Activated T-helper 1 cell treated with Interleukin-2 at 50 U/mL for 16 hours (primary cell): ENCODE measurements at places on chromosomes 7 and 10.
A peak's percentile ranks its signal among the peaks of the same experiment; 100 is the strongest.

DNA sequence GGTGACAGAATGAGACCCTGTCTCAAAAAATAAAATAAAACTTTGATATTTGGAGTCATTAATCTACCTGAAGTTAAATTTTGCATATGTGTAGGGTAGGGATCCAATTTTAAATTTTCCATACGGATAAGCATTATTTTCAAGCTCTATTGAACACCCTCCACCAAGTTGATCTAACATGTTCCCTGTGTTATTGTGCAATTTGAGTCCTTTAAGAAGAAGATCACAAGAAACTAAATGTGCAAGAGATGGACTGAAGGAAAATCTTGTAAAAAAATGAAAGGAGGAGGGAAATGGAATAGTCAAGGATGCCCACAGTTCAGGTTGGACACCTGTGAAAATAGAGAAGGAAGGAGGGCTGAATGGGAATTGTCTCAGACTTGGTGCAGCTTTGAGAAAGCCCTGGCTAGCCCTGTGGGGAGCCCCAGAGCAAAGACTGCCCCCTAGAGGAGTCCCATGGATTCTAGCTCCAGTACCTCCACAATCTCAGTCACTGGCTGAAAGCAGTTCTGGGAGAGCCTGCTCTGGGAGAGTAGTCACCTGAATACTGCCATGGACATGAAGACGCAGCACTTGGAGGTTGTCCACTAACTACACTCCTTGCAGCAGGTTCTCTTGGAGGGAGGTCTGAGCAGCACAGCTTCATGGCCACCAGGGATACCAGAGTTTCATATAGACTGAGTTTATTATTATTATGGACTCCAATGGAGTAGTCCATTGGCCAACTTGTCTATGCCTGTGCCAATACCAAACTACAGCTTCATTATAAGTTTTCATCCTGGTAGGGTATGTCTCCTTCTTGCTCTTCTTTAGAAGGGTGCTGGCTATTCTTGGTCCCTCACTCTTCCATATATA, 5.7 kb upstream of the TIAL1 start:
- no peak for DNase-seq

DNA sequence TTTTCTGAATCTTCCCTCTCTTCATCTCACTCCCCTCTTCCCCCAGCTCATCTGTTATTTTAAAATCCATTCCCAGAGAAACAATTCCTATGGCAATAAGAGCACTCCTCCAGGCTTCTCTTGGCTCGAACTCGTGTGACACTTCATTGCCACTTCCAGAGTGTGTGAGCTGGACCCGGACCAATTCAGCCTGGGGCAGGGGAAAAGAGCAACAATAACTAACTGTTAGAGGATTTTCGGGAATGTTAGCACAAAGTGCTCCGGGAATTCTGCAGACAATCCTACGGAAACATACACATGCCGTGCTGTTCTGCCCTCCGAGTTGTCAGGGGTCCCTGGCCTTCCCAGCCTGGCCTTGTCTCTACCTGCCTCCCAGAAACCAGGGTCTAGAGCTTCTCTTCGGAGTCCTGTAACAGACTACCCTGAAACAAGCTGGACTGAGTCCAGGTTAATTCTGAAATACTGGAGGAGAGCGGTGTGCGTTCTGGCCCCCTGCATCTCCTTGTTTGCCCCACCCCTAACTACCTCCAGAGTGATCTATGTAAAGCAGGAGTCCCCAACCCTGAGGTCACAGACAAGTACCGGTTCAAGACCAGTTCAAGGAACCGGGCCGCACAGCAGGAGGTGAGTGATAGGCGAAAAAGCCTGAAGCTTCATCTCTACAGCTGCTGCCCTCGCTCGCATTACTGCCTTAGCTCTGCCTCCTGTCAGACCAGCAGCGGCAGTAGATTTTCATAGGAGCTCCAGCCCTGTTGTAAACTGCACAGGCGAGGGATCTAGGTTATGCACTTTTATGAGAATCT, 11.3 kb downstream of the COL26A1 start:
- DNase-seq = no peak

GRCh38 chr7:159329818-159330378, 185.2 kb upstream of the VIPR2 start:
- DNase-seq = no peak

DNA sequence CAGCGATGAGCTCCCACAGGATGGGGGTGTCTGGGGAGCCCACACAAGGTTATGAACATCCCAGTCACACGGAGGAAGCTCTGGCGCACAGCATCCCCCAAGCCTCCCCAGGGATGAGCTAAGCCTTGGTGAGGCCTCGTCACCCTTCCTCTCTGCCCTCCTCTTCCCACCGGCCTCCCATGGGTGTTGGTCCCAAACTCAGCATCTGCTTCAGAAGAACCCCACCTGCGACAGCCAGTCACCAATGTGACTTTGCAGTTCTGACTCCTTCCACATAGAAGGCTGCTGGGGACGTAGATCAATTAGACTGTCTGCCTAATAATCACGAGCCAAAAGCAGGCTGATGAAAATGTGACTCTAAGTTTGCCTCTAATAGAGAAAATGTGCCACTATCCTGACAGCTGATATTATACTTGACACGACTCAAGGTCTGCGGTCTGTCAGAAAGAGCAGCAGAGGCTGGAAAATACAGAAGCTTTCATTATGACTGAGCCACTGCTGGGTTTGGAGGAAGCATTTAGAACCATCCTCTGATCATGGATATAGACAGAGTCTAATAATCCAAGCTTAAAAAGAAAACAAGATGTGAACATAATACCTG, 116.0 kb upstream of the PFKP start:
- no peak for DNase-seq

DNA sequence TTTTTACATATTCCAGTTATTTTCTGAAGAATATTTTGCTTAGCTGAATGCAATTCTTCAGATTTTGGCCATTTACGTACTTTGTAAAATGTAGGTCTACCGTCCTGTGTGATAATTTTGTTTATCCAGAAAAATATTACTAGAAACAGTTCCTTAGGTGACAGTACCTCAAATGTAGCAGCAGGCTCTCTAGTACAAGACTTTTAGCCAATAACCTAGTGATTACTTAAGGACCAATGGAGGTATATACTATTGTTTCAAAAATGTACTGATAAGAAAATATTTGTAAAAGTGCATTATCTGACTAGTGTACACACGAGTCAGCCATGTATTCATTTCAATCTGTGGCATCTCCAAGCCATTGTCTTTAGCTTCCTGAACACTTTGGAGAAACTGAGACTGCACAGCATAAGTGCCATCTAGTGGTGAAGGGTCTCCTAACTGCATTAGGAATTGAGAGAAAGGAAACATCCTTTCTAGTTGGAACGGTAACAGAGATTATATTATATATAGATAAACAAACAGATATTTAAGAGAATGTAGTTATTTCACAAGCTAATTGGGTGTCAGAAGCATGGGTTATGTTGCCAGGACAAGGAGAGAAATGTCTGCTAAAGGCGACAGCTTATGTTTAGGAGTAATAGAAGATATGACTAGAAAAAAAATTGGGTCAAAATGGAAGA, 23.7 kb downstream of the RTKN2 start:
- DNase-seq = peak; percentile 8

- DNase-seq = no peak
Measured at GRCh38 chr10:47253651-47254375, 46.2 kb upstream of the GDF10 start.

- no peak for DNase-seq
Measured at GRCh38 chr7:360454-361100, 70.6 kb downstream of the FOXL3 start.

GRCh38 chr7:87032604-87033339, 26.7 kb downstream of the ELAPOR2 start:
- no peak for DNase-seq

GRCh38 chr10:63921908-63922467, 400.8 kb downstream of the REEP3 start:
- no peak for DNase-seq

- DNase-seq = no peak
Measured at GRCh38 chr10:58755677-58756076, 243.0 kb downstream of the BICC1 start.

GRCh38 chr10:130924138-130924819, 387.2 kb downstream of the TCERG1L start:
- DNase-seq = no peak

- DNase-seq = no peak
Measured at GRCh38 chr7:39810710-39811109, 139.3 kb upstream of the CDK13 start.

GRCh38 chr7:96238474-96238873, 83.4 kb downstream of the SLC25A13 start:
- DNase-seq = no peak

DNA sequence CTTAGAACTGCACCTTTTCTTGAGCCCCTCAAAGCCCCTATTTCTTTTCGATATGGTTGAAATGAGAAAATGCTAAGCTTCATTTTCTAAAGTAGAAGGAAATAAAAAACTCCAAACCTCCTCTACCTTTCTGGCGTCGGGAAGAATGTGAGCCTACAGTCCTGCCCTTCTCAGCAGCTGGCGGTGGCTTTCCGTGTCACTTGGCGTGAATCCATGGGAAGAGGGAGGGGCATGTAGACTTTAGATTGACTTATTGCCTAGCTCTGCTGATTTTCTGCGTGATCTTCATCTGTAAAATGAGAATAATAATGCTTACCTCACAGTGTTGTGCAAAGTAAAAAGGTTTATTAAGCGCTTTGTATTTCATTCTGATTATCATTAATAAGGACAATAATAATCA, 35.0 kb downstream of the PRR15 start:
- DNase-seq = no peak

DNA sequence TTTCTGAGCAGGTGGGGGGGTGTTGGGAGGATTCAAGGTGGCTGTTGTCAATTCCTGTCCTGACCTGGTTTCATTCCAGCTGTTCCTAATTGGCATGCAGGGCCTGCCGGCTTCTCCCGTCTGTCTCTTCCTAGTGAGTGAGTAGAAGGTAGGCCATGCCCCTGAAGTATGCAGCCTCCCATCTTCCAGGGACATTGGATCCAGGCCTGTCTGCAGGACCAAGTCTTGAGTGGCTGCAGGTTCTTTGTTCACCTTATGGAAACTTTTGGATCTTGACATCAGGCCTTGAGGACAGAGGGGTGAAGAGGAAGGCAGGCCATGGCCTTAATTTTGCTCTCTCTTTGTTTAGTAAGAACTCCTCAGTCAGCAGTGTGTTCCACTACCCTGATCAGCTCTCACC, 131.8 kb downstream of the SH2D4B start:
- no peak for DNase-seq

DNA sequence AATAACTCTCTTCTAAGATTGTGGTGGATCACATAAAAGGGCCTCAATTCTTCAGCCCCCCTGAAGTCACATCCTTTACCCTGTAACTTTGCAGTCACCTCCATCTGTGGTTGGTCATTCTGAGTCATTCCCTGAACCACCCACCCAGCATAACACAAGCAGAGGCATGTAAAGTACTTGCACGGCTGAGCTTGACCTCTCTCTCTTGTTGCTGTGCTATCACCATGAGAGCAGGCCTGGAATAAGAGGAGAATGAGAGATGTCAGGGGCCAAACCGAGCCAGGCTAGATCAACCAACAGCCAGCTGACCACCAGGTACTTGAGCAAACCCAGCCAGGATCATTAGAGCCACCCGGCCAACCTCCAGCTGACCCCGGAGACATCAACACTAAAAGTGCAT, 13.5 kb upstream of the STK17A start:
- DNase-seq = no peak

GRCh38 chr7:22470981-22471380, 29.0 kb downstream of the STEAP1B start:
- no peak for DNase-seq

GRCh38 chr7:5637415-5637814, 144.0 kb downstream of the RNF216 start:
- DNase-seq = no peak

DNA sequence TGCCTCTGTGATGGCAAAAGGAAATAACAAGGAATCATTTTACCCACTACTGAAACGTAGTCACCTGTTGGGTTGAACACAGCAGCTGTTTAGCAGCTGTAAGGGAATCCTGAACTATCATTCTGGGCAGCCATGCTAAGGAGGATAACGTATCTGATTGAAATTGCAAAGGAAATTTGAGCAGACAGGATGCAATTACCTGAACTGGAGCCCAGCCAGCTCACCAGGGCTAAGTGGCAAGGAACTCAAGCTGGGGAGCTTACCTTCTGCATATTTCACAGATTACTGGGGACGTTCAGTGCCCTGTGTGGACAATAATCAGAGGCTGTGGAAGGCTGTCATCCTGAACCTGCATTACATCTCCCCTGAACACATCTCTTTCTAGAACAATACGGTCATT, 650.5 kb downstream of the SORCS3 start:
- no peak for DNase-seq

DNA sequence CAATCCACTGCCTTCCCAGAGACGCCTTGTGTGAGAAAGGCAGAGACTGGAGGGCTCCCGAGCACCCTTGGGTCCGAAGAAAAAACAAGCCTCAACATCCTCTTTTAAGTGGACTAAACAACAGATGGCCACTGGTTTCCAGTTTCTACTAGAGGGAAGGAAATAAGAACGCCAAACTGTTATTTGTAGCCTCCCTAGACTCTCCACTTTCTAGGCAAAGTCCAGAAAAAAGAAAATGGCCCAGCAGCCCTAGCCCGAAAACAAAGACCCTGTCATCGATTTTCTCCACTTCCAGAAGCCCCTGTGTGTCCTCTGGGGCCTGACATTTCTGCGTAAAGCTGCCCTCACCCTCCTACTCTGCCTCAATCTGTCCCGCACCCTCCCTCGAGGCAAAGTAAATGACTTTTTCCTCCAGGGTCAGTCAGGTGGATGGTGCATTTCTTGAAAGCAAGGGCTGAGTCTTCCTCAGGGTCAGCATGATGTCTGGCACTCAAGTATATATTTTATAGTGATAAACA, 6.0 kb downstream of the RGS10 start:
- DNase-seq = no peak

GRCh38 chr7:47741984-47742383, 160.1 kb upstream of the TNS3 start:
- no peak for DNase-seq

DNA sequence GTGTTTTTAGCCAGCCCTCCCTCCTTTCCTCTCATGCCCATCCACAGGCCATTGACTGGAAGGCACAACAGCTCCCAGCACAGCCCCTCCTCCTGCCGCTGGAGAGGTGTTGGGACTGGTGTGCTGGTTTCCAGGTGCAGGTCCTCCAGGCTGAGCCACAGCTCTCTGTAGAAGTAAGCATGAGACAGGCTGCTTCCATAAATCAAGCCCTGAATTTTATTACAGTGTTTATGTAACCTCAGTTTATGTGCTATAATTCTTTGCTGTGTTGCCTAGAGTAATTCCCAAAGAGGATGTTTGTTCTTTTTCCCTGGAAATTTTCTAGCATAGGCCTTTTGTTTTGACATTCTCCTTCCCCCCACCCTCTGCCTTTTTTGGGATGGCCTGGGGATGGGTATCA, 445.8 kb downstream of the AUTS2 start:
- no peak for DNase-seq

DNA sequence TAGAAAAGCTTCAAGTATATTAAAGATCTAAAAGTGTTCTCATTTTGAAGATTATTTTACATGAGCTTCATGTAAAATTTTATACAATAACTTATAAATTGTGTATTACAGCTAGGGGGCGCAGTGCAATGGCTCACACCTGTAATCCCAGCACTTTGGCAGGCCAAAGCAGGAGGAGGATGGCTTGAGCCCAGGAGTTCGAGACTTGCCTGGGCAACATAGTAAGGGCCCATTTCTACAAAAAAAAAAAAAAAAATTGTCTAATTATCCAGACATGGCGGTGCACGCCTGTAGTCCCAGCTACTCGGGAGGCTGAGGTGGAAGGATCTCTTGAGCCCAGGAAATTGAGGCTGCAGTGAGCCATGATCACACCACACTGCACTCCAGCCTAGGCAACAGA, 16.6 kb downstream of the ACBD5 start:
- no peak for DNase-seq
